Activated CD4-positive, alpha-beta T cell treated with anti-CD3 and anti-CD28 coated beads for 24 hours (primary cell): ENCODE measurements at places on chromosomes 3 and 15.

DNA sequence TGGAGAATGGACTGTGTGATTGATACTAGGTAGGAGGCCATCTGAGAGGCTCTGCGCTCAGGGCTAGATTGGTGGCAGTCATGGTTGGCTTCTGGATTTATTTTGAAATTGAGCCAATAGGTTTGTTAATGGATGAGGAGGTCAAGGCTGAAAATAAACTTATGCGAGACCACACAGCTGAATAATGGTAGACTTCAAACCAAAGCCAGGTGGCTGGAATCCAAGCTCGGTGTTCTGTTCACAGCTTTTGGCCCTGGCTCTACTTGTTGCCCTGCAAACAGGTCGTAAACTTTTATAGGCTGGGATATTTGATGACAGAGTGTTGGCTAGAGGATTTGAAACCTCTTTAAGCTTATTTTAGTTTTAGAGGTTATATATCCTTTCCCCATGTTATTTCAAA, 160.4 kb downstream of the CHL1 start:
- DNase-seq, result no peak

GRCh38 chr15:92930776-92931175, 30.7 kb downstream of the CHD2 start:
- DNase-seq, result no peak

DNA sequence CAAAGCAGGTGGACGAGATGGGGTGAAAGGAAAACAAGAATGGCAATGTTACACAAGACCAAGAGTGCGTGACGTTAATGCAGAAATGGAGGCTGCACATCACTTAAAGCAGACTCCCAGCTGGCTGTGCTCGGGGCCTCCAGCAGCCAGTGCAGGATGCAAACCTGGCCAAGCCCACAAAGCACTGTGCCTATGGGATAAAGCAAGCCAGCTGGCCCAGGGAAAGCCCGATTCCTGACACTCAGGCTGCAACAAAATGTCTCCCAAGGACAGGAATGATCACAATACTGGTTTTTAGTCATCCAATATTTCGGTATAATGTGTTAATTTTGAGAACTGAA, 86.2 kb downstream of the SEC22A start:
- DNase-seq, result no peak

- DNase-seq, result no peak
Observed at GRCh38 chr3:166569589-166569988, 732.4 kb upstream of the BCHE start.

- DNase-seq, result no peak
Observed at GRCh38 chr3:176401211-176401610, 796.1 kb downstream of the TBL1XR1 start.

DNA sequence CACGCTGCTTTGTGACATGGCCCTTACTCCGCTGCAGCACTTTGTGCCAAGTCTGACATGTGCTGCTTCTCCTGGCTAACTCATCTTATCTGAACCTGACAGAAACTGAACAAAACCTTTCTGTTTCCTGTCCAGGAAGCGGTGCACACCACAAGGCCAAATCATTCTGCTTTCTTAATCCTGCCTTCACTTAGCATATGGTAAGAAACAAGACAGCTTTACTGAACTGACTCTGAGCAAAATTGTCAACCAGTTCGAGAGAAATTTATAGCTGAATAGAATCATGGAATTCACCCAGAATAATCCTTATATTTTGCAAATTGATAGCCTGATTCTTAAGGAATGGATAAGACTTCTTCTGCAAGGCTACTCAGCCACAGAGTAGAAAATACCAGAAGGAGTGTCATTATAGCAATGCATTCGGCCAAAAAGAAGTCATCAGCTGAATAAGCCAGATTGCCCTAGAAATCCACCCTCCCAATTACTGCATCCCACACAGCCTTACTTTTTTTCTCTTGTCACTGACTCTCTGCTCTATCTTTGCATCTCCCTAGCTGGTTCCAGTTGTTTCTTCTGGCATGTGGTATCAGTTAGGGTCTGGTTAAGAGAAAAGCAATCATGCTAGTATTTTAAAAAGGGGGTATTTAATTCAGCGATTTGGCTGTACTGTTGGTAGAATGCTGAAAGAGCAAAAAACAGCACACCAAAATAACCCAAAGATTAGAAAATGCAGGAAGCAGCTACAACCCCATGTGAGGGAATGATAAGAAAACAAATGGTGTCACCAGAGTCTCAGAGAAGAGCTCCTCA, 41.6 kb upstream of the STRIT1 start:
- DNase-seq, result no peak

DNA sequence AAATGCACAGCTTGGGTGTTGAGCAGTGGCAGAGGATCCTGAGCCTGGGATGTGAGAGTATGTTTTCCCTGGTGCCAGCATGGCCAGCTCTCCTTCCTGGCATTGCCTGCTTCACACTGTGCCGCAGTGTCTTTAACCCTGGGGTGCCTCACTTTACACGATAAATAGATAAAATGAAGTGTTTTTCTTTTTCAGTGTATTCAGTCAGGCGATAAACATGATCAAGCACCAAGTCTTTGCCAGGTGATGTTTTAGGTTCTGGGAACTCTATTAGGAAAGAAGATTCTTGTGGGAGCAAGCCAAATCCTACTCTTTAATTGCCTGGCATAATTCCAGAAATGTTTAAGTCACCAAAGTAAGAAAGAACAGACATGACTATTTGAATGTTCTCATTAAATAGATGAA, 14.0 kb downstream of the ABHD6 start:
- no peak for DNase-seq

DNA sequence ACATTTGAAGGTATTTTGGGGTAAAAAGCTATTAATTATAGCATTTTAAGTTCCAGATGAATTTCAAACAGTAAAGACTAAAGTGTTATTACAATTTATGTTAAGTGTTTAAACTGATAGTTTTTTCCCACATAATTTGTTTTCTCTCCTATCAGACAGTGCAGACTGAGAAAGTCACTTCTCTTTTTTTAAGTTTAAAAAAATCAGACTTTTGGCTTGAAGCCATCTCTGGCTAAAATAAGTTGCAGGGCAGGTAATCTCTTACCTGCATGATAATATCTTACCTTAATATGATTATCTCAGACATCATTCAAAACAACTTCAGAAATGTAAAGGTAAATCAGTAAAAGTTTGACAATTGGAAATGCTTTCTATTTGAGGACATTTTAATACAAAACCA, 21.5 kb upstream of the RAB6B start:
- DNase-seq, result no peak

- DNase-seq, result no peak
Observed at GRCh38 chr3:170953229-170953628, 44.8 kb upstream of the EIF5A2 start.

DNA sequence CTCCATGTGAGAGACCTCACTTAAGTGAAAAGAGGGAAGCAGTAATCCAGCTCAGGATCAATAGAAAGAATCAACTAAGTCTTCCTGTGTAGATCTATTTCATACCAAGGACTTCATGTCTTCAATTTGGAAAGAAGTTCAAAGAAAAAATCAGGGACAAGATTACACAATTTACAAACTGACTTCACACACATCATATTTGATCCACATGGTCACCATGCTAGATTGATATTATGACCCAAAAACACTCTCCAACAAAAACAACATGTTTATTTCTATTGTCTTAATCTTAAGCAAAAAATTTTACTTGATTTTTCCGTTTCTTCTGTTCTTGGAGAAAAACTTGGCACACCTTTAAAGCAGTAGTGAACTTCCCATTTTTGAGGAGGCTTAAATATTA, 76.3 kb downstream of the THBS1 start:
- DNase-seq, result no peak

DNA sequence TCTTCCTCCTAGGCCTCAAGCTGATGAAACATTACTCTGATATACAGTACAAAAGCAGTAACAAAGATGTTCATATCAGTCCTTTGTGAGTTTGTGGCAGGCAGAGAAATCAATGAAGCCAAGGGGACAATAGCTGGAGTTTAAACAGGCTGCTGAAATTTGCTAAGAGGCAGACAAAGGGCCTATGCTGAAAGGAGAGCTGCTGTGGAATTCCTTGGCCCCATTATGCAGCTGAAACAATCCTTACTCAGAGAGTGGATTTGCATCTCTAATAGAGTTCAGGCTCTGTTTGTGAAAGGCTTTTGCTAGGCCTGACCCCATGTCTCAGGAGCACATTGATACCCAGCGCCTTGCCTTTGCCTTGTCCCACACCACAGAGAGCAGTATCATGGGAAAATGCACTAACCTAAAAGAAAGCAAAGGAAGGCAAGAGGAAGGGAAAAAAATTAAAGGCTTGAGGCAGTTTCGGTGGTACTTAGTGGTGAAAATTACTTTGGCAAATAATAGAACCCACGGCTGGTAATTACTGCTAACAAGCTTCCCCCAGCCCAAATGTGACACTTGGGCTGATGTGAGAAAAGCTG, 195.0 kb upstream of the EPHA3 start:
- DNase-seq, result no peak

DNA sequence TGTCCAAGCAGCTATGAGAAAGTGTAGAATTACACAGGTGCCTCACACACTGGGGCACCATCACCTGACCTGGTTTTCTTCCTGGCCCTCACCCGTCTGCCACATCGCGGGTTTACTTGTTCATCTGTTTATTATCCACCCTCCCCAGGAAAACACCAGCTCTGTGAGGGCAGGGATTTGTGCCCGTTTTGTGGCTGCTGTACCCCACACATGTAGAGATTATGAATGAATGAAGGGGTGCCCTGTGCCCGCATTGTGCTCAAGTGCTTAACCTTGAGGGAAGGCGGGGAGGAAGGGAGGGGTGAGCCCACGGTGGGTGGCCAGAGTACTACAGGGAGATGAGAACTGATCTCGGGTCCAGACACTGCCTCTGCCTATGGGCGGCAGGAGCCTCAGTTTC, 108.4 kb downstream of the WNT7A start:
- no peak for DNase-seq

GRCh38 chr3:167913219-167913835, 177.8 kb downstream of the SERPINI1 start:
- no peak for DNase-seq

DNA sequence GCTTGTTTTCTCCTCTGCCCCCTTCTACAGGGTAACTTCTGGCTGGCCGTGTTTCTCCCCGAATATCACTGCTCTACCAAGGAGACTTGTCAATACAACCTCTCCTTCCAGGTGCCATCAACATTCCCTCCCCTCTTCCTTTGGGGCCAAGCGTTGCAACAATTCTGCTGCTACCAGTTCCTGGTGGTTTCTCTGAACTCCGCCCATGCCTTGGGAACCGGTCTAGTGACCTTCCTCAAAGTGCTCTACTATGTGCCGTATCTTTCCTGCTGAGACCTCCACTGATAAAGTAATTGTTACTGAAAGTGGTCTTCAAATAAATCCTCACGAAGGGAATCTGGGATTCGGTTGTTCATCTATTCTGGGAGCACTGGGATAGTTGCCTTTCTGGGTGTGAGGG, 26.2 kb downstream of the PCSK6 start:
- no peak for DNase-seq

DNA sequence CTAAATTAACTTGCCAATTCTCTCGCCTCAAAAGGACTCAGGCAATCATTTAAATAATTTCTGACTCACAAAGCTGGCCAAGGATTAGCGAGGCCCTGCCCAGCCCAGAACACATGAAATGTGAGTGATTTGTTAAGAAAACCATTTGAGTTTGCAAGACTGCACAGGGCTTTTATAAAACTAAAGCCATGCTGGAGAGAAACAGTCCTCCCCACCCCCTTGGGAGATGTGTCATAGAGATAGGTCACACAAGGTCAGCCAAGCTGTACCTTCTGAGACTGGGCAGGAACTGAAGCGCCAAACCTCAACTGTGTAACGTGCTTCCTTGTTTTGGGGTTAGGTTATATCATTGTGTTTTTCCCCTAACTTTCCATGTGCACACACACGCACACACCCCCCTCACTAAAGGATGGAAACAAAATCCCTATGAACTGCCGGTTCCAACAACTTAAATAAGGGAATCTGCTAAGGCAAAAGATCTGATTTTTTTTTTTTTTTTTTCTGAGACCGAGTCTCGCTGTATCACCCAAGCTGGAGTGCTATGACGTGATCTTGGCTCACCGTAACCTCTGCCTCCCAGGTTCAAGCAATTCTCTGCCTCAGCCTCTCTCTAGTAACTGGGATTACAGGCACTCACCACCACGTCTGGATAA, 8.1 kb downstream of the SPATA12 start:
- DNase-seq, result no peak

DNA sequence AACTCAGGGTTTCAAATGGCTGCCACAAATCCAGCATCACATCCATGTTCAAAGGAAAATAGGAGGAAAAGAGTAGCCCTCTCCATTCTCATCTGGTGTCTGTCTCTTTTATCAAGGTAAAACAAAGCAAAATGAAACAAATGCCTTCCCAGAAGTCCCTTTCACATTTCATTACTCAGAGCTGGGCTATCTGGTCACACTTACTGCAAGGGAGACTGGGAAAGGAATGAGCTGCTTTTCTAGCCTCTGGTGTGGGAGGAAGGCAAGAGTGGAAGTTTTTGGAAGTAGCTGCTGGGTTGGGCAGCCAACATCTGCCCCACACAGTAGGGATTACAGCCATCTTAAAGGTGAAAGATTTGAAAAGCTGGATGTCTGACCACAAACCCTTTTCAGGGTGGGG, 51.8 kb downstream of the KLF15 start:
- DNase-seq, result no peak

DNA sequence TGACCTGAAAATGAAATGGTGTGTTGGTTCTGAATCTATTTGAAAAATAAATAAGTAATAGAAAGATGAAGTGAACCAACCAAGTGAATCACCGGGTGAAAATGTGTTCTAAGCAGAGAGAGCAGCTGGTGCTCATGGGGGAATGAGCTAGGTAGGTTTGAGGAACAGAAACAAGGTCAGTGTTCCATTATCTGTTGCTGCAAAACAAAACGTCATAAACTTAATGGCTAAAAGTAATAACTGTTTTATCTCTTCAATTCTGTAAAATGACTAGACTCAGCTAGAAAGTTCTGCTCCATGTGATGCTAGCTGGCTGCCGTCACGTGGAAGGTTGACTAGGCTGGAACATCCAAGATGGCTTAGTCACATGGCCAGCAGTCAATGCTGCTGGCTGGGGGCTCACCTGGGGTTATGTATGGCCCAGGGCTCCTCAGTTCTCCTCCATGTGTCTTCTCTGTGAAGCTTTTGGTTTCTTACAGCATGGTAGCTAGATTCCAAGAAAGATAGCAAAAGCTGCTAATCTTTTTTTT, 13.3 kb upstream of the SH3BP5 start:
- DNase-seq, result no peak

GRCh38 chr3:195443391-195443989, 670 bp upstream of the ACAP2 start:
- DNase-seq, result no peak

GRCh38 chr3:107933450-107933849, 157.4 kb downstream of the CD47 start:
- no peak for DNase-seq

- no peak for DNase-seq
Observed at GRCh38 chr15:49255966-49256759, 86.1 kb downstream of the GALK2 start.
